CD4-positive, alpha-beta T cell treated with Interleukin-21 for 1 hour (primary cell): ENCODE measurements at places on chromosomes 5 and 9.

DNA sequence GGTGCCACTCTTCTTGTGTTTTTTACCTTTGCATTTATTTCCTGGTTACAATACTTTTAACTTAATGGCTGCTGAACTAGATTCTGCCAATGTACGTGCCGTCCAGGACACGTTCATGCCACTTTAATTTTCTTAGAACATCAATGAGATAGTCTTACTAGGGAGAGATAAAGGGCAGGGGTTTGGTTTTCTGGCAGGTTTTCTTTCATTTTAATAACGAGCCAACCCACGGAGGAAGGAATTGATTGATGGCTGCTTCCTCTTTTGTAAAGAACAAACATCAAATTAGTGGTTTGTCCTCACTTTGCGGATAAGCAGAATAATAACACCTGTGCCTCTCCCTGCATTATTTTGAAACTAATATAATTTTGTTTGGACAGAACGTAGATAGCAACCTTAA lies 135.7 kb downstream of the DOCK8 start:
- no peak for DNase-seq

- DNase-seq, result no peak
Measured at GRCh38 chr5:84642795-84643194, 258.1 kb upstream of the EDIL3 start.

- no peak for DNase-seq
Measured at GRCh38 chr5:78691084-78691960, 42.8 kb upstream of the LHFPL2 start.

DNA sequence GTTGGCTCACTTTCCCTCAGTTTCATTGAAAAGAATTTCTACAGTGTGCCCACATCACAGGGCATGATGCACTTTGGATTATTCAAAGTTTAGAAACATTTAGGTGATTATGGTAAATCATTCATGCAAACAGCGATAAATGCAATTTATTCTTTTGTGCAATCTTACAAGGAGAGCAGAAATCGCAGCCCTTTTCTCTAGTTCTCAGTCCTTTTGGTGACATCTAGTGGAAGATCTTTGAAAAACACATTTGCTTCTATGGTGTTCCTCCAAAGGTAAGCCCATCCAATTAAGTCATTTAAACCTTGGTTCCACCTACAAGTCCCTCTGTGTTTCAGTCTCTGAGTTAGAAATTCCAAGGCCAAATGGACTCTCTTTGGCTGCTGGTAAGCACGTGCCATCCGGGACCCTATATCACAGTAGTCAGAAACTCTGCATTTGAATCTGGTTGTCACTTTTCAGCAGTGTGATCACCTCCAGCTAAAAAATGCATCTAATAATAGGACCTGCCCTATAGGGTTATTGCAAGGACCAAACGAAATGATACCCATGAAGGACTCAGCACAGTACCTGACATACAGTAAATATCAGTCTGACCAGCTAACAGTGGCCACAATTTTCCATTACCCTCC lies 66.4 kb downstream of the MACROH2A1 start:
- DNase-seq, result peak; percentile 35

GRCh38 chr9:122133984-122134535 lies 25.5 kb downstream of the NDUFA8 start:
- no peak for DNase-seq

DNA sequence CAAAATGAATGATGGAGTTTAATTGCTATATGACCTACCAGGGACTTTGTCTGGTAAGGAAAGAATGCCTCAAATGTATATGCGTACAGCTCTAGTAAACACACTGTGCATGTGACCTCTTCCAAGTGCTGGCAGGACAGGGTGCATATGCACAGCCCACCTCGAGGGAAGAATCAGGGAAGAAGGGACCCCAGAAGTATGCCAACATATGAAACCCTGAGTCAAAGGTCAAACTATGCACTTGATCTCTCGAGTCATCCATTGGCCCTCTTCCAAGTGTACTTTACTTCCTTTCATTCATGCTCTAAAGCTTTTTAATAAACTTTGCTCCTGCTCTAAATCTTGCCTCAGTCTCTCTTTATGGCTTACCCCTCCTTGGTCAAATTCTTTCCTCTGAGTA lies 804.6 kb upstream of the COX7C start:
- no peak for DNase-seq

GRCh38 chr9:129476821-129477611 lies 143.9 kb downstream of the C9orf50 start:
- no peak for DNase-seq

GRCh38 chr9:133429641-133430161 lies 7.5 kb downstream of the ADAMTS13 start:
- no peak for DNase-seq

GRCh38 chr5:89324990-89325389 lies 442.0 kb upstream of the MEF2C start:
- no peak for DNase-seq

DNA sequence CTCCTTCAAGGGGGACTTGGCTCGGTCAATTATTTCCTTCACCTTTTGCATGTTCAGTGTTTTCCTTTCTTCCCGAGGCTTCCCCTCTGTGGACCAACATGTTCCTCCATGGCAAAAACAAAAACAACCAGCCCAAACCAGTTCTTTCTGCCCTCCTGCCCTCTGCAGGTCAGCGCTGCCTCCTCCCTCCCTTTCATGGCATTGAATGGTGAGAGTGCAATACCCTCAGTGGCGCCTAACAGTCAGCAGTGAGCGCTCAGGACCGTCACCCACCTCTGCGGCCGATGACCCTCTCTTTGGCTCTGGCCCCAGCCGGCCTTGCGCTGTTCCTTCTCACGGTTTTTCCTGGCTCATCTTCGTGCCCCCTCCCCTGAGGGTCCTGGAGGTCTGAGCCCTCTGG lies 34.4 kb upstream of the GNE start:
- no peak for DNase-seq

- DNase-seq, result no peak
Measured at GRCh38 chr5:11247224-11247623, 486.2 kb upstream of the DAP start.

DNA sequence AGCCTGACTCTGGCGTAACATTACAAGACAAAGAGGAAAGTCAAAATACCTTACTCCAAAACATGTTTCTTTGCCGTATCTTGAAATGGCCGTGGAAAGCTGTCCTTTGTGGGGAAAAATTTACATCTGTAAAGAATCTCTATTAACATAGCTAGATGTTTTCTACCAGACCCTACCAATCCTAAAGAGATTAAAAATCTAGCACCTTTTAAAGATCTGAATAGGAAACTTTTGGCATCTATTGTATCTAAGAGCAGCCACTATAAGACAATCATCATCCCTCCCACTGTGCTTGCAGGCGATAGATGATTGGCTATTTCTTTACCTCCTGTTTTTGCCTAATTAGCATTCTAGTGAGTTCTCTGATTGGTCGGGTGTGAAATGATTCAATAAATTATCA lies 82.5 kb upstream of the SNCAIP start:
- no peak for DNase-seq

DNA sequence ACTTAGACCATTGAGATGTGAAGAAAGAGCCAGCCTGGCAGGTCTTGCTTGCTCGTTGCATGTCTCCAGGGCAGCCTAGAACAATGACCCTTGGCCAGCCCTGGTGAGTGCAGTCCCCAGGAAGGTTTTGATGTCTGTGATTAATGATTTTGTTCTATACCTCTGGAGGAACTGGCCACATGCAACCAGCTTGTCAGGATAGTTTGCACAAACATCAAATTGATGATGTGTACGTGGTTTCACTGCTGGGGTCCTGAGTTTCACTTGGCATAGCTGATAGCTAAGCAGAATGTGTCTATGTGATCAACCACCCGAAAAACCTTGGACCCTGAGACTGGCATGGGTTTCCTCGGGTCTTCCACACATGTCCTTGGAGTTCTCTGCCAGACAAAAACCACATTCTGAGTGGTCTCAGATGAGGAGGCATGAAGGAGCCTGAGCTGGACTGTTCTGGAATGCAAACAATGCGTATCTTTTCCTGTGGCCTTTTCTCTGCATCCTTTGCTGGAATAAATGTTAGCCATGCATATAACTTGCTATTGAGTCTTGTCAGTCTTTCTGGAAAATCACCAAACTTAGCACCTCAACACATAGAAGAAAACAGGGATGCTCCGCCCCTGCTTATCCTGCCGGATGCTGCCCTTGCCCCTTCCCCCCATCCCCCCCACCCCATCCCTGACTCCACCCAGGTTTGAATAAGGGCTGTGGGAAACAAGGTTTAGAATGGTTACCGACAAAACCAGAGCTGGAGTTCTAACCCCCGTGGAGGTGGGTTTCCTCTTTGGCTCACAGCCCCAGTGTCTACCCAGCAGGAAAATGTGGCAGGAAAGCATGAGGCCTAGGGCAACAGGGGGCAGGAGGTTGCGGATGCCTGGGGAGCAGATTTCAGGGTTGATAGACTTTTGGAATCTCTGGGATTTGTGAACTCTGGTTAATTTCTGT lies 50.1 kb upstream of the ANKRD33B start:
- no peak for DNase-seq

DNA sequence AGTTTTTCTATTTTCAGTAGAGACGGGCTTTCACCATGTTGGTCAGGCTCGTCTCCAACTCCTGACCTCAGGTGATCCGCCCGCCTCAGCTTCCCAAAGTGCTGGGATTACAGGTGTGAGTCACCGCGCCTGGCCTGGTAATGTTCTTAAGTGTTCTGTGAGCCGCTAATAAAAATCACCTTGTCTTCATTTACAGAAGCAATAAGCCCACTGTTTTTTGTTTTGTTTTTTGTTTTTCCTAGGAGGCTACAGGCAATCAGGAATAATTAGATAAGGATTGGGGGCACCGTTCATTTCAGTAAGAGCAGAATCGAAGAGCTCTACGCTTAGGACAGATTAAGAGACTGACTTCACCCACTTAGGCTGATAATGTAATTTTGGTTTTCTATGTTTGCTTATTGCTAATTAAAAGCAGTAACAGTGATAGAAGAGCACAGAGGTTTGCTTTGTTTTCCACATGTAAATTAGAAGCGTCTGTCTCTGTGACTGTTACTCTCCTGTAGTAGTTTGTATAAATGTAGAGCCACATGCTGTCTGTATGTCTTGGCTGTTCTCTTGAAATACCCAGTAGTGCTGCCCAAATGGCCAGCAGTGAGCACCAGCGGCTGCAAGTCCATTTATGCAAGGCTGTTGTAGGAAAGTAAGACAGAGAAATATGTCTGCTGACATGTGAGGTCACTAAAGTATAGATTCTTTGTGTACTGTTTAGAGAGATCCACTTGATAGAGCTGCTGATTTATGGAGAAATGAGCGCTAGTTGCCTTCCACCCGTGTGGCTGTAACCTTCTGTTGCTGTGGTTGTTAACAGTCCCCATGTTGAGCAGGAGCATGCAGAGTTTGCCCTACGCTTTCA lies 30.5 kb downstream of the TRIO start:
- no peak for DNase-seq

DNA sequence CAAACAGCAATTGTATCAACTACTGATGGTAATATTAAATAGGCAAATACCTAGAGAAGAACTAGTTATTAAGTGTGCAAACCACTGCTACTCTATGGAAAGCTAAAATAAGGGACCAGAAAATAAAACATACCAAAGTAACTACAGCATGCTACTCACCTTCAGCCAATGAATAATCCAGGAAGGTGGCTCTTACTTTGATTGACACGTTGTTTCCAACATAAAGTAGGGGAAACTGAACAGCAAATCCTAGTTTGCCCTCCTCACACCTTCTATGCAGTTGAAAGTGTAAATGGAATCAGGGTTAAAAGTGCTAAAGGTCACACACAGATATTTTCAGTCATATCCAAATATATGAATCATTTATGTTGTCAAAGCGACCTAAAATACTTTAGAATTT lies 5.1 kb upstream of the FST start:
- DNase-seq, result no peak

DNA sequence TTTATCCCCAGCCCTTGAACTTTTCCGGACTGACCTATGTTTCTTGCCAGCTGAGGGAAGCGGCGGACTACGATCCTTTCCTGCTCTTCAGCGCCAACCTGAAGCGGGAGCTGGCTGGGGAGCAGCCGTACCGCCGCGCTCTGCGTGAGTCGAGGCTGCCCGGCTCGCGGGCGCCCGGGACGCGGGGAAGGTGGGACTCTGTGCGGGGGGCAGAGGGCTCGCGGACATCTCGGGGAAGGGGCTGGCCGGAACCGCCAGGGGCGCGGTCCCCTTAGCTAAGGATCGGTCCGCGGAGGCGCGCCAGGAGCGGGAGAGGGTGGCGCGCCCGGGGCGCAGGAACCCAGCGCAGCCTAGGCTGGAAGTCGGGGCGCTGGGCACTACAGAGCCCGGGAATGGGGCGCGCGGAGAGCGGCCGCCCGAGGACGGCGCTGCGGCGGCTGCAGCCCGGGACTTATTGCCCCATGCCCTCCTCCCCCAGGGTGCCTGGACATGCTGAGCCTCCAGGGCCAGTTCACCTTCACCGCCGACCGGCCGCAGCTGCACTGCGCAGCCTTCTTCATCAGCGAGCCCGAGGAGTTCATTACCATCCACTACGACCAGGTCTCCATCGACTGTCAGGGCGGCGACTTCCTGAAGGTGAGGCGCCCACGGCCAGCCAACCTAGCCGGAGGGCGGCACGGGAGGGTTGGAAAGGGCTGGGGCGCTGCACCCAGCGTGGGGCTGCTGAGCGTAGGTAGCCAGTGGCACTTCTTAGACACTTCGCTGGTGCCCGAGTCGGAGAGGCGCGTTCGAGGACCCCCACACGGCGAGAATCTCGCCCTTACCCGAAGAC lies 922 bp downstream of the CRHBP start:
- DNase-seq, result no peak

DNA sequence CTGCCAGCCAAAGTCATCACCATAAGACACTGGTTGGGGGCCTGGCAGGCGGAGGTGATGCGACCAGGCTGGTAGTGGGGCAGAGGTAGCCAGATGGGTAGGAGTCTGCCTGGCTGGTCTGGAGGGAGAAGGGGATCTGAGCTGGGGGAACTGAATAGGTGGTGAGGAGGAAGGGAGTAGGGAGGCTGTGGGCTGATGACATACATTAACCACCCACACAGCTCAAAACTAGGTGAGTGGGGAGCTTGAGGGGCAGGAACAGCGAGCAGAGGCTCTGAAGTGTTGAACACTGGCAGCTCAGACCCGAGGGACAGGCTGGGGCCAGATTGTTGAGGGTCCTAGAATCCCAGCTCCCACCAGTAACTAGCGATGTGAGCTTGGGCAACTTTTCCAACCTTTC lies 81.0 kb downstream of the DAB2IP start:
- no peak for DNase-seq

- DNase-seq, result no peak
Measured at GRCh38 chr5:84825606-84826005, 440.9 kb upstream of the EDIL3 start.

- no peak for DNase-seq
Measured at GRCh38 chr5:128376577-128376976, 161.5 kb downstream of the FBN2 start.
